Spleen (tissue), 13 donors: ENCODE measurements at places on chromosomes 1 and 21.
A peak's percentile ranks its signal among the peaks of the same experiment; 100 is the strongest.

- H3K4me3 ChIP-seq = no peak overlapping the region
- DNase-seq = no peak
- no peaks in the 10 kb centered on the region for H3K36me3 ChIP-seq
- H3K27me3 ChIP-seq = no peaks in the 10 kb centered on the region
- H3K27ac ChIP-seq = no peak overlapping the region
- H3K4me1 ChIP-seq = no peaks in the 10 kb centered on the region
Observed at GRCh38 chr1:5394111-5394510, 598.1 kb downstream of the NPHP4 start.

DNA sequence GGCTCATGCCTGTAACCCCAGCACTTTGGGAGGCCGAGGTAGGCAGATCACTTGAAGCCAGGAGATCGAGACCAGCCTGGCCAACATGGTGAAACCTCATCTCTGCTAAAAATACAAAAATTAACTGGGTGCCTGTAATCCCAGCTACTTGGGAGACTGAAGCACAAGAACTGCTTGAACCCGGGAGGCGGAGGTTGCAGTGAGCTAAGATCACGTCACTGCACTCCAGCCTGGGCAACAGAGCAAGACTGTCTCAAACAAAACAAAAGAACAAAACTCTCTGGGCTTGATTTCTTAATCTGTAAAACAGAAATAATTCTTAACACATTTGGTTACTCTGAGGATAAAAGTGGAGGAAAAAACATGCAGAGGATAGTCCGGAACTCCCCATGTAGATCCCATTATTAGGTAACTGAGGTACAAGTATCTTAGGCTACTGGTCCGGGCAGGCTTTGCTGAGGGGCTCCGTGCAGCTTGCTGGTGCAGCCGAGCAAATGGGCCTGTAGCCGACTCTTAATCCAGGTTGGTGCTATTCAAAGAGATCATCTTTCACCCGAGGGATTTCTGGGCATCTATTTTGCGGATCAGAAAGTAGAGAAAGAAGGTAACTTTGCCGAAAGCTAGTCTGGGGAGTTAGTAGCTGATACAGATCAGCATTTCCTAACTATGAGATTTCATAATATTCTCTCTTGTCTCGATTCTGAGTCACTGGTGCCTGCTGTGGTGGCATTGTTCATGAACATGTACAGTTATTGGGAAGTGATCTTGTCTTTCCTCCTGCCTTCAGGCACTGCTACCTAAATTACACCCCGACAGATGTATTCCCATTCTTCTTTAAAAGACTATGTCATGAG, 56.8 kb downstream of the NFIA start:
- H3K27me3 ChIP-seq = no peaks in the 10 kb centered on the region
- H3K4me1 ChIP-seq = peaks cover 39% of the 10 kb centered on the region
- H3K36me3 ChIP-seq = no peaks in the 10 kb centered on the region
- H3K27ac ChIP-seq = no peak overlapping the region
- H3K4me3 ChIP-seq = no peak overlapping the region

DNA sequence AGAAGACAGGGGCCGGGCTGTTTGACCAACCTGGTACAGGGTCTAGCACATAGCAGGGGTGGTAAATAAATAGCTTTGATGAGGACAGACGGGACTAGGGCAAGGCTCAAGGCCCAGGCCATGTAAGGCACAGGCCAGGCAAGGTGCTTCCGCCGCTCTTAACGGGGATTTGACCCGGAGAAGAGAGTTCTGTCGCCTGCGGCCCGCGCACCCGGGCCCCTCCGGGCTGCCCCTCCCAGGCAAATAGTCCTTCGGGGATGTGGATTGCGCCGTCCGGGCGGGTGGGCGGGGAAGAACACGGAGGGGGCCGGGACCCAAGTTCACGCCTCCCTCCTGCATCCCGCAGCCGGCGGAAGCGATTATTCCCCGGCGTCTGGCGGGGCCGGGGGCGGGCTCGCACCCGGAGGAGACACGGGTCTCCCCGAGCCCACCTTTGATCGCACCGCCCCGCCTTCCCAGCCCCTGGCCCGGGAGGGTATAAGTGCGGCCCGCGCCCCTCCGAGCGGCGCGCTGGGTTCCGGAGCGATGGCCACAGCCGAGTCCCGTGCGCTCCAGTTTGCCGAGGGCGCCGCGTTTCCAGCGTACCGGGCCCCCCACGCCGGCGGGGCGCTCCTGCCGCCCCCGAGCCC, at the start of gene MIXL1:
MIXL1 (plus strand) TSS at position 508 of the 629 bp plus-strand sequence; CDS start at position 526, 18 bp downstream.
- H3K4me3 ChIP-seq = peak within 1 kb of the TSS; percentile 47
- H3K27ac ChIP-seq = no peak within 1 kb of the TSS
- no peak for DNase-seq
- H3K27me3 ChIP-seq = no peaks in the 10 kb centered on the region
- H3K36me3 ChIP-seq = no peaks in the 10 kb centered on the region

DNA sequence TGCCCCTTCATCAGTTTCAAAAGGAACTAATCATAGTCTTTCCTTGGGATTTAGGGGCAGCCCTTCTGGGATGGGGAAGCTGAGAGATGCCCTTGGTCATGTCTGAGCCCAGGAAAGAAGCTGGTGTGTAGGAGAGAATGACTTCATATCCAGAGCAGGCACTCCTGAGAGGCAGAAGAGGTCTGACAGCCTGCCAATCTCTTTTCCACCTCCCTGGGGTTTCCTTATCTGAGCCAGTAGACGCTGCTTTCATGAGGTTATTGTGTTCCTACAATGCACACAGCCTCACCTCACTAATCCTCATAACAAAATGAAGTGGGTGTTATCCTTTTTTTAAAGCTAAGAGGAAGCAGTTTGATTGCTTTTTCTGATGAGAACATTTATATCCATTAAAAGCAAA, 14.1 kb downstream of the ROR1 start:
- H3K27ac ChIP-seq = no peak overlapping the region
- DNase-seq = no peak
- no peak overlapping the region for H3K4me3 ChIP-seq
- H3K4me1 ChIP-seq = no peaks in the 10 kb centered on the region
- H3K36me3 ChIP-seq = no peaks in the 10 kb centered on the region

GRCh38 chr1:1173793-1174415, at the start of gene TTLL10:
TTLL10 (plus strand) TSS chr1:1173880; CDS start chr1:1179216, 5,336 bp downstream.
- no peak within 1 kb of the TSS for H3K27ac ChIP-seq
- H3K27me3 ChIP-seq = peaks cover 81% of the 10 kb centered on the region
- DNase-seq = peak; percentile 82

DNA sequence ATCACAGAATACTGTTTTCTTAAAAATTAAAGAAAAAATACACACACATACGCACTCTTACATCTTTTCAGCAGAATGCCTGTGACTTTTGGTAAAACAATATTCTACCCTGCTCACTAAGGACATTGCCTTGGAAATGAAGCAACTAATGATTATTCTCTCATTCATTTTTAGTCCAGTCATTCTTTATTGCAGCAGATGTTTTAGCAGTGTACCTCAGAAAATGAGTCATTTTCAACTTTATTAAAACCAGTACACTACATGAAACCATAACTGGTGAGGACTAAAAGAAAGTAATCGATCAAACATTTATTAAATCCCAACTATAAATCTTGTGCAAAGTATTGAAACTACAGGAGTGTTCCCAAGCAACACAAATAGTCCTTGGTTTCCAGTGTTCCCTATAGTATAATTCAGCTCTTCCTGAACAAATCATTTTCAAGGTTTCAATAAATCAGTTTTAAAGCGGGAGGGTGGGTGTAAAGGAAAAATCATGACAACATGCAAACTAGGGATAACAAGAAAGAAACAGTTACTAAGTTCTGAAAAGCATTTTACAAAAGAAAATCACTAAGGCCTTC, 114.2 kb downstream of the ADGRL4 start:
- no peak overlapping the region for H3K4me3 ChIP-seq
- no peak for DNase-seq
- no peaks in the 10 kb centered on the region for H3K27me3 ChIP-seq

DNA sequence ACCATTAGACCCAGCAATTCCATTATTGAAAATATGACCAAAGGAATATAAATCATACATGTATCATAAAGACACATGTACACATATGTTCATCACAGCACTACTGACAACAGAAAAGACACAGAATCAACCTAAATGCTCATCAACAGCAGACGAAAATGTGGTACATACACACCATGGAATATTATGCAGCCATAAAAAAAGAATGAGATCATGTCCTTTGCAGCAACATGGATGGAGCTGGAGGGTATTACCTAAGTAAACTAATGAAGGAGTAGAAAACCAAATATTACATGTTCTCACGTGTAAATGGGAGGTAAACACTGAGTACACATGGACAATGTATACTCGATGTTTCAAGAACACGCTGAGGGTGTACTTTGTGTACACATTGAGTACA, 15.9 kb downstream of the AKT3 start:
- H3K4me3 ChIP-seq = no peak overlapping the region
- no peak overlapping the region for H3K27ac ChIP-seq
- H3K27me3 ChIP-seq = no peaks in the 10 kb centered on the region
- H3K4me1 ChIP-seq = peaks cover 21% of the 10 kb centered on the region
- DNase-seq = no peak

- no peak for DNase-seq
- H3K27me3 ChIP-seq = no peaks in the 10 kb centered on the region
- no peak overlapping the region for H3K4me3 ChIP-seq
- no peaks in the 10 kb centered on the region for H3K36me3 ChIP-seq
- no peak overlapping the region for H3K27ac ChIP-seq
Observed at GRCh38 chr1:44588551-44589210, 85.6 kb downstream of the TMEM53 start.

- H3K4me3 ChIP-seq = no peak overlapping the region
- no peaks in the 10 kb centered on the region for H3K27me3 ChIP-seq
- H3K4me1 ChIP-seq = no peaks in the 10 kb centered on the region
- H3K36me3 ChIP-seq = no peaks in the 10 kb centered on the region
- DNase-seq = no peak
- H3K27ac ChIP-seq = no peak overlapping the region
Observed at GRCh38 chr1:81587426-81587825, 213.3 kb upstream of the ADGRL2 start.

DNA sequence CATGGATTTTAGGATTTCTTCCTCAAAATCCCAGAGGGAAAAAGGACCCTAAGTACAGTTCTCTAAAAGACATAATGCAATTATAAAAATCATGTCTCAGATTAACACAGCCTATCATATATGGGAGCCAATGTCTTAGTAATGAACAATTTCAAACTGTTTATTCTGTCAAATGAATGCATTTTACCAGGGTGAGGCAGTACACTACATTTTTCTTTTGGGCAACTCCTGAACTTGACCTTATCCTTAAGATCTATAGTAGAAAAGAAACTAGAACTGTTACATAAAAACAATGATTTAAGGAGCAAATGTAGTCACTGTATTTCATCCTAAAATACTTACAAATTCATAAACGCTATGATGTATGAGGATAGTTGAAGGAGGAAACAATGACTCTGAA, 226.3 kb upstream of the B3GALT2 start:
- H3K4me3 ChIP-seq = no peak overlapping the region
- H3K27me3 ChIP-seq = no peaks in the 10 kb centered on the region
- H3K27ac ChIP-seq = no peak overlapping the region

DNA sequence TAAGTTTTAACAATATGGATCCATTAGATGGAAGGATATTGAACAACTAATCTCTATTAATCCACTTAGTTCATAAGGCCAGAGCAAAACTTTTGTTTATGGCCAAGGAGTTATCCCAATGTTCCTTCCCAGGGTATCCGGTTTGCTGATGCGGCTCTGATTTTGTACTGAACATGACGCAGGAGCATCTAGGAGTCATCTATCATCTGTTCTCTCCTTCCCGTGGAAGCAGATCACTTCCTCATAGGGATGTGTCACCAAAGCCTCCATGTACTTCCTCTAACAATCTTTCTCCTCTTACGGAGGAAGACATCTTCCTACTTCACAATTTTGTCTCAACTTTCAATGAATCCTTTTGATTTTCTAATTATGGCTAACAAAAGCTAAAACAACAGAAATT, 206.6 kb downstream of the APP start:
- H3K4me3 ChIP-seq = no peak overlapping the region
- no peak overlapping the region for H3K27ac ChIP-seq
- peaks cover 65% of the 10 kb centered on the region for H3K4me1 ChIP-seq
- DNase-seq = no peak
- H3K36me3 ChIP-seq = no peaks in the 10 kb centered on the region

- H3K4me1 ChIP-seq = no peaks in the 10 kb centered on the region
- H3K27me3 ChIP-seq = no peaks in the 10 kb centered on the region
- H3K4me3 ChIP-seq = no peak overlapping the region
Observed at GRCh38 chr1:77089756-77090155, 129.5 kb downstream of the PIGK start.

DNA sequence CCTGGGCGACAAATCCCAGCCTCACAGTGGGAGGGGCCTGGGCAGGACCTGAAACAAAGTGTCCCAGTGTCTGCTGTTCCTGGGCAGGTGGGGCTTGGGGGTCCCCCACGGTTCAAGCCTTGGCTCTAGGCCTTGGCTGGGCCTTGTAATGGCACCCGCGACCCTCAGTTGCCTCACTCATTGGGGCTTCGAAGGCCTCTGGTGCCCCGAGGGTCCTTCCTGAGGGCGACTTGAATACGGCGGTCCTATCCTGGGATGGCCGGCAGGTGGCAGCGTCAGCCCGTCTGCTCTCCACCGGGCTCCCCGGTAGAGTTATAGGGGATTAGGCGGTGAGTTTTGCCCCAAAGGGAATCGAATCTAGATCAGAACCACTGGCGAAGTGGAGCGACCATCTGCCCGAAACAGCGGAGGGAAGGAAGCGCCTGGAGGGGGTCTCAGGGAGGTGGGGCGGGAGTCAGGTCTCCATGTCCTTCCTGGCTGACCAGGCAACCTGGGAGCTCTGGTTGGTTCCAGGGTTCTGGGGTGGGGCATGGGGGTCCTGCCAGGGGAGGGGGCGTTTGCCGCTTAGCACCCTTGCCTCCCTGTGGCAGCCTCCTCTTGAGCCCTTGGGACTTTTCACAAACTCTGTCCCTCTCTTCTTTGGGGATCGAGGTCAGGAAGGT, 2.1 kb upstream of the PEX10 start:
- DNase-seq = peak; percentile 95
- H3K4me1 ChIP-seq = peaks cover 56% of the 10 kb centered on the region
- H3K27ac ChIP-seq = no peak overlapping the region
- H3K36me3 ChIP-seq = no peaks in the 10 kb centered on the region
- H3K27me3 ChIP-seq = peaks cover 37% of the 10 kb centered on the region

DNA sequence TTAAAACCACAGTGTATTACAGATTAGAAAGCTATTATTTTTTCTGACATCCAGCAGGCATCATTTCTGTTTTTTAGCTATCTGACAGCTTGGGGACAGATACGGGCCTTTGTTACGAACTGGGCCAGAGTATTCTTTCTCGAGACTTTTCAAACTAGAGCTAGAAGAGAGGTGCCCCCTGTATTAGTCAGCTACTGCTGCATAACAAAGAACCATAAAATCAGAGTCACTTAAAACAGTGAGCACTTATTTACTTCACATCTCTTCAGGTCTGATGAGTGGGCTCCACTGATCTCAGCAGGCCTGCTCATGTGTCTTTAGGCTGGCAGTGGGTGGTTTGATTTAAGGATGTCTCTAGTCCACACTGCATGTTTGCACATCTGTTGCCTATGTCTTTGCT, 67.8 kb downstream of the BACH1 start:
- H3K27me3 ChIP-seq = no peaks in the 10 kb centered on the region
- DNase-seq = no peak
- H3K27ac ChIP-seq = no peak overlapping the region
- H3K36me3 ChIP-seq = no peaks in the 10 kb centered on the region
- no peaks in the 10 kb centered on the region for H3K4me1 ChIP-seq
- no peak overlapping the region for H3K4me3 ChIP-seq

GRCh38 chr1:147591261-147591891, 50.1 kb downstream of the BCL9 start:
- no peaks in the 10 kb centered on the region for H3K4me1 ChIP-seq
- no peak overlapping the region for H3K4me3 ChIP-seq
- no peaks in the 10 kb centered on the region for H3K36me3 ChIP-seq
- H3K27ac ChIP-seq = no peak overlapping the region
- no peak for DNase-seq

GRCh38 chr1:221344693-221345092, 397.2 kb downstream of the DUSP10 start:
- H3K27me3 ChIP-seq = no peaks in the 10 kb centered on the region
- no peaks in the 10 kb centered on the region for H3K4me1 ChIP-seq
- no peak overlapping the region for H3K4me3 ChIP-seq
